ENCODE measurements at places on chromosomes 16 and 17. TPM values are rescaled to one million over a fixed set of nuclear protein-coding genes. Genes with fewer than 3 reads are reported as not detected.

GRCh38 chr16:11253009-11253994 lies 2.7 kb downstream of the SOCS1 start:
- DNase-seq, result no peak

DNA sequence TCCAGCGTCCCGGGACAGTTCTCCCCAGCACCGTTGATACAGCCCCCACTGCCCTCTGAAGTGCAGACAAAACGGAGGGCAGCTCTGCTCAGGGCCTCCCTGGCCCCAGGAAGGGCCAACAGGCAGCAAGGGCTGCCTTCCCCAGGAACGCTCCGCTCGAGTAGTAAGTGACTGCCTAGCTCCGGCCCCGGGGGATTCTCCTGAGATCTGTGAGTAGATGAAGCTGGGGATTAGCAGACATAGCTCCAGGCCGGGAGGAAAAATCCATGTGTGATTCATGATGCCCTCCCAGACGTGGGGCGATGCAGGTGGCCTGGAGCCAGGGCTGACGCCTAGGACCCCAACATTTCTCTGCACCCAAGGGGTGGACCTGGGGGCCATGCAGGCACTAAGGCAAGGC lies 85.3 kb downstream of the ENGASE start:
- no peak for DNase-seq

GRCh38 chr16:67279296-67280089 lies at the start of gene PLEKHG4:
TSS of gene PLEKHG4 (plus strand) at chr16:67279532. CDS start at chr16:67280045, 513 bp downstream.
- peak; percentile 64 for DNase-seq

- no peak for DNase-seq
Measured at GRCh38 chr16:89564476-89565255, 4.2 kb downstream of the RPL13 start.

GRCh38 chr17:64343833-64344637 lies 46.6 kb downstream of the PECAM1 start:
- peak; percentile 80 for DNase-seq

GRCh38 chr17:46720408-46720807 lies 98.1 kb downstream of the WNT3 start:
- no peak for DNase-seq

GRCh38 chr16:9607515-9608230 lies 516.2 kb downstream of the HAPSTR1 start:
- DNase-seq, result no peak

GRCh38 chr17:2683912-2684311 lies 27.7 kb downstream of the CLUH start:
- no peak for DNase-seq

DNA sequence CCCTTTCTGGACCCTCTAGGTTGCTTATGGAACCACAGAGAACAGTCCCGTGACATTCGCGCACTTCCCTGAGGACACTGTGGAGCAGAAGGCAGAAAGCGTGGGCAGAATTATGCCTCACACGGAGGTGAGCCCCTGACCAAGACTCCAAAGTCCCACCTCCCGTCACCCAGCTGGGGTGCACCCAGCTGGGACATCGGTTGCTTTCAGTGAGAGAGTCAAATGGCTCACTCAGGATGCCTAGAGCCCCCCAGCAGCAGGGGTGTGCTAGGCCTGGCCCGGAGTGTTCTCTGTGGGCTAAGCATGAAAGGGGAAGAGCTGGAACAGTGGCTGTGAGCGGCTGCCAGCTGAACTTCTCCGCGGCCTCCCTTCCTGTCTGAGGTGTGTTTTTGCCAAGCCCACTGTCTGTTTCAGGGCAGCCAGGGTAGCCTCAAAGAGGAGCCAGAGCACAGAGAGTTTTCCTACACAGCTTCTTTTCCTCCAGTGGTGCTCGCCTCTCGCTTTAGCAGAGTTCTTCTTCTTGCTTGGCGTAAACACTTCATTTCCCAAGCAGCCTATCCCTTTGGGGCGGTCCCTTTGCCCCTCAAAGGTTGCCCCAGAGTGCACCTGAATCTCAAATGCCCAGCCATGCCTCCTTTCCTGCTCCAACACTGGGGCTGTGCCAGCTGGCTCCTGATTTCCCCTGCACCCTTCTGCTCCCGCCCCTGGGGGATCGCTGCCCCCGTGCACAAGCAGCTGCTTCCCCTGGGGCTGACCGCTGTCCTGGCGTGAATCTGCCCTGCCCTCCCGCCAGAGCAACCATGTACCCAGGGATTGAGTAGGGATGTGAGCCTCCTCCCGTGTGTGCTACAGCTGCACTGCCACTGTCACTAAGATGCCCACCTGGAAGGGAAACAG lies 2.6 kb upstream of the CHAD start:
- no peak for DNase-seq

GRCh38 chr17:2462481-2462880 lies 49.2 kb downstream of the METTL16 start:
- no peak for DNase-seq

GRCh38 chr17:81066072-81066471 lies 31.1 kb downstream of the BAIAP2 start:
- no peak for DNase-seq

DNA sequence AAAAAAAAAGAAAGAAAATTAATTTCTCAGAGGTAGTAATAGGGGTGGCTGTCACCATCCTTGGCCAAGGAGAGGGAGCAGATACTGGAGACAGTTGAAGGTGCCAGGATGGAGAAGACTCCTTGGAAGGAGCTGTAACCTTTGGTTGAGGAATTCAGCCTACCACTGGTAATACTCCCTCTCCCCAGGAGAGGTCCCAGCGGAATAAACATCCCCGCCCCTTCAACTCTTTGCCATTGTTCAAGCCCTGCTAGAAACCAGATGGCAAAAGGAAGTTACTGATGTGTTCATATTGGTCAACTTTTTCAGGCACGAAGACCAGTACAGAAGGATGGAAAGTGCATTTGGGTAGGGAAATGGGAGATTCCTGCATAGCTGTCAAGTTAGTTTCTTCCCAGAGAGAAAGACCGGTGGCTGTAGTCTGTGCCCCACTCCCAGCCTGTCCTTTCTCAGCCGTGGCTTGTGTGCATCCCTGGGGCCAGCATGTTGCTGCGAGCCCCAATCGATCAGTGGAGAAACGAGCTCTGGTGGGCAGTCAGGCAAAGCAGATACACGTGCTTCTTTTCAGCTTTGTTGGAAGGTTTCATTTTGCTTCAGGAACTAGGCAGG lies 612.1 kb downstream of the MAF start:
- no peak for DNase-seq

GRCh38 chr17:28657756-28658155 lies 4.0 kb downstream of the SDF2 start:
- DNase-seq, result no peak

The ZSCAN10 gene
- total RNA-seq, result not detected

The SLC16A13 gene
- 1.4 TPM for total RNA-seq

The KRTAP1-1 gene
- not detected for total RNA-seq

The CMTM2 gene
- not detected for total RNA-seq

The FBXO39 gene
- not detected for total RNA-seq

The NLGN2 gene
- total RNA-seq, result 9.3 TPM

The RAB11FIP3 gene
- total RNA-seq, result 27.4 TPM

The XYLT1 gene
- total RNA-seq, result 1.4 TPM
